Right lung (tissue), 10 donors: ENCODE measurements at places on chromosomes 12 and 14. TPM values are rescaled to one million over a fixed set of nuclear protein-coding genes. Genes with fewer than 3 reads are reported as not detected.

CLEC1A gene
- polyA plus RNA-seq = 18.5 TPM

PTGER2 gene
- polyA plus RNA-seq = 3.9 TPM

GRCh38 chr14:72594099-72594901, 299.6 kb downstream of the DPF3 start:
- DNase-seq = no peak

DNA sequence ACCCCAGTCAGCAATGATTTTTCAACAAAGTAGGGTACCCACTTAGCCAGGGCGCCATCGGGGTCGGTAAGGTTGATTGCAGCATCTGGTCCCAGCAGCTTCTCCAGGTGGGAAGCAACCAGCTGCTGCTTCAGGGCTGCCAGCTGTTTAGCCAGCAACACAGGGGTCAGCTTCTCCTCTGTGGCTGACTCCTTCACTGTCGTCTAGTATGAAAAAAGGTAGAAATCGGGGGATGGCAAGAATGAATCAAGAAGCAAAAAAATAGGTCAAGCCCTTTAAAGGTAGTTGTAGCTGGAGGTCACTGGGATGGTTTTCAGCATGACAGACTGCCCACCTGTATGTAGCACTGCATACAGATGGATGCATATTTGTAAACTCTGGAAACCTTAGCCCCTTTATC, 11.6 kb downstream of the MBD6 start:
- no peak for DNase-seq
